ENCODE measurements at places on chromosomes 6 and 20.

DNA sequence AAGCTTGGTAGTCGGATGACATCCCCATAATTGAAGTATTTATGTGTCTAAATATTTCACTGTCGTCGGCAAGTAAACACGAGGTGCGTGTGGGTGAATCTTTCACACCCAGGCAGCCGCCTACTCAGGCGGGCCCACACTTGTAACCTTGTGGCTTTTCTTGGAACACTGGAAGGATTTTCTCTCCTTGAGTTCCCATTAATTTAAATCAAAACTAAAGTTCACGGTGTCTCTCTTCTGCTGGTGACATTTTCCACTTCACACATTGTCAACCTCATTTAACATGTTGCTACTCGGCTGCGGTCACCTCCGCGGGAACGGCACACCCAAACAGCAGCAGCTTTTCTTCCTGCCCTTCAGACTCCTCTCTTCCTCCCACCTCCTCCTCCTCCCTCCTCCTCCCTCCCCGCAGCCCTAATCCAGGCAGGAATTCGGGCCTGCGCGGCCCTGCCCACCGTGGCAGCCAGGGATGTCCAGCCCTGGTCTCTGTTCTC lies 336.6 kb downstream of the QKI start:
- no peak for DNase-seq

GRCh38 chr20:8220716-8221115 lies 88.7 kb downstream of the PLCB1 start:
- no peak for DNase-seq

- peak; percentile 31 for DNase-seq
Measured at GRCh38 chr6:52352239-52353018, 9.5 kb upstream of the PAQR8 start.

- no peak for DNase-seq
Measured at GRCh38 chr6:32977953-32978324, 9.5 kb downstream of the BRD2 start.

DNA sequence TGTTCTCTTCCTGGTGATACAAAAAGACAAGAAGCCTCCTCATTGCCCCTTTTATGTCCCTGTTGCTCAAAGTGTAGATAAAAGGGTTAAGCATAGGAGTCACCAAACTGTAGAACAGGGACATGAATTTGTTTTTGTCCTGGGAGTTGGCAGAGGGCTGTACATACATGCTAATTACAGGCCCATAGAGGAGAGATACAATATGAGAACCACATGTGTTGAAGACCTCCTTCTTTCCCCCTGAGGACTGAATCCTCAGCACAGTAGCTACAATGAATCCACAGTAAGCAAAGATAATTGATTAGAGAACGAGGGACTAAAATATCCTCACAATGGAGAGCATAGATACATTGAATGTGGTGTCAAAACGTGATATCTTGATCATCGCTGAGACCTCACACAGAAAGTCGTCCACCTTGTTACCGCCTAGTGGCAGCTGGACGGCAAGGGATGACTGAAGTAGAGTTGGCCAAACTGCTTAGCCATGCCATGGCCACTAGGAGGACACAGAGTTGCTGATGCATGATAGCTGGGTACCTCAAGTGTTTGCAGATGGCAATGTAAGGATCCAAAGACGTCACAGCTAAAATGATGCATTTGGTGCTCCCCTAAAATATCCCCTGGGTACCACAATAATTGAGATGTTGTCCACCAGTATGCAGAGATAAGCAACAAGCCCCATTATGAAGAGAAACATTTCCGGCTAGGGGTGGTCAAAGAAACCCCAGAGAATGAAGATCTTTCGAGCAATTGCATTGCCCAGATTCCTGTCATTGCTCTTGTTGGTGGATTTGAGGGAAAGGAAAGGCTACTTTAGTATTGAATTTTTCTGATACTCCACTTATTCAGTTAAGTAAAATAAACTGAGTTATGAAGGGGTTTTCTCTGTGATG lies 15.0 kb downstream of the OR2B3 start:
- no peak for DNase-seq

DNA sequence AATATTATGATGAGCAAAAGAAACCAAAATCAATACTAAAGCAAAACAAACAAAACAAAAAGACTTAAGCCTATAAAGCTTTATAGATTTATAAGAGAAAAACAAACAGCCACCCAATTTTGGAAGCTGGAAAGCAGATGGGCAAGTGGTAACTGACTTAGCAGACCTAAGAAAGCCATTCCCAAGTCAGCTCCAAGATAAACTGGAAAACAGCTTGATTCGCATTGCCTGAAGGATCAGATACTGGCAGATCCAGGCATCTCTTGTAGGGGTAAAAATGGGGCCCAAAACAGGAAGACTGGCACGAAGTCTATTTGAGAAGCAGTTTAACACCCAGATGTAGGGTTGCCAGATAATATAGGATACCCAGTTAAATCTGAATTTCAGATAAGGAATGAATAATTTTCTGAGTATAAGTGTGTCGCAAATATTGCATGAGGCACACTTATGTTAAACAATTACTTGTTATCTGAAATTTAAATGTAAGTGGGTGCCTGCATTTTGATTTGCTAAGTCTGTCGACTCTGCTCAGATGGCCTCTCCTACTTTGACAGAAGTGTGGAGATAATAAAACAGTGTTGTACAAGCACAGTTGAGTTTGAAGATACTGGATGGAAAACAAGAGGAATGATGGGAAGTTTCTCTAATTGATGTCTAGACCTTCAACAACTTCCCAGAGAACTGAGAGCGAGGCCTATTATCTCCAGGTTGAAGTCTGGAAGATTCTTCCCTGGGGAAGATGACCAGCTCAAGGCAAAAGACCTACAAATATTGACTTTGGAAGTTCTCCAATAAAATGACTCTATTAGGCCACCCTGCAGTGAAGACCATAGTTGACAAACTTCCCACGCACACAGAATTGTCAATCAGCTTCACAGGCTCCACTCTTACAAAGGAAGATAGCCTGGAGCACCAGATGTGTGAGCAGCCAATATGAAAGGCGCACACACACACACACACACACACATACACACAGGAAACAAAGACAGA lies 113.4 kb downstream of the FAM50B start:
- no peak for DNase-seq

DNA sequence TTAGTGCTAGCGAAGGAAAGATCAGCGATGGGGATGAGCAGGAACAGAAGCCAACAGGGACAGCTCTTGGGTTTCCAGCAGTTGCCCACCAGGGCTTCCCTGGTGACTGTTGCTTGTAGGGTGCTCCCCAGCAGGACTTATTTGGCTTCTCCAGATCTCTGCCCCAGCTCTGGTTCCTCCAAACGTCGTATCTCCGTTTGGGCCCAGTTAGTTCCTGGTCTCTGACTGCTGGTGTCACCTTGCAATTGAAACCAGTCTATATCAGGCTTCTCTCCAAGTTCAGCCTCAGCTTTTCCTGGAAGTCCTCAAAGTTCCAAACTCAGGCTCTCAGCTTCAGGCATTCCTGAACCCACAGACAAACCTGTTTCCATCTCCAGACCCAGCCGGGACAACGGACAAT lies 70.8 kb upstream of the NXT1 start:
- DNase-seq = no peak

DNA sequence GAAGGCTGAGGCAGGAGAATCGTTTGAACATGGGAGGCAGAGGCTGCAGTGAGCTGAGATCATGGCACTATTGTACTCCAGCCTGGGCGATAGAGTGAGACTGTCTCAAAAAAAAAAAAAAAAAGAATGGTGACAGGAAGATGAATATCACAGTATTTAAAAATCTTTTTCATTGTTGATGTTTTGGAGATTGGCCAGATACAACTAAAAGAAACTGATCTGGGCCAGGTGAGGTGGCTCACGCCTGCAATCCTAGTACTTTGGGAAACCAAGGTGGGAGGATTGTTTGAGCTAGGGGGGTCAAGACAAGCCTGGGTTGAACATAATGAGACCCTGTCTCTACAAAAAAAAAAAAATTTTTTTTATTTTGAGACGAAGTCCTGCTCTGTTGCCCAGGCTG lies 52.1 kb downstream of the TRAF3IP2 start:
- no peak for DNase-seq

DNA sequence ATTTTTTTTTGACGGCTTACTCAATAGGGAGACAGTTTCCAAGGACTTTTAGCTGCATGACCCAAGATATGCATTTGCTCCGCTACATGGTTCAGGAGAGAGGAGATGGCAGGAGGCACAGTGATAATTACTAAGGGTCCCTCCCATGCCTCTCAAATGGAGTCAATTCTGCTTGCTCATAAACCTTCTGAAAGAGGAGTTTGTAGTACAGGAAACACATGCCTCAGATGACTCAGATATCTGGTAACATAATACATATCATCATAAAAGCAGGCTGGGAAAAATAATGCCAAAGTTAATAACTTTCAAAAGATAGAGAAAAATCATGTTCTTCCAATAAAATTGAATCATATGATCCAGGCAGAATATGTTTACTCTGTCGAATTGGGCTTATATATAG lies 97.6 kb upstream of the DEFB112 start:
- no peak for DNase-seq

GRCh38 chr6:36050947-36051710 lies 23.5 kb downstream of the MAPK14 start:
- peak; percentile 49 for DNase-seq

All from tibial artery (tissue), 4 donors.